IPS DF 6.9 (cell line): ENCODE measurements at places on chromosomes 4 and X.

GRCh38 chr4:136524039-136524438, 1008.3 kb downstream of the PCDH18 start:
- 0 out of 2 replicates have a peak, but pooled peaks cover 2% of the 10 kb centered on the region for H3K36me3 ChIP-seq
- H3K4me3 ChIP-seq: no peak overlapping the region

DNA sequence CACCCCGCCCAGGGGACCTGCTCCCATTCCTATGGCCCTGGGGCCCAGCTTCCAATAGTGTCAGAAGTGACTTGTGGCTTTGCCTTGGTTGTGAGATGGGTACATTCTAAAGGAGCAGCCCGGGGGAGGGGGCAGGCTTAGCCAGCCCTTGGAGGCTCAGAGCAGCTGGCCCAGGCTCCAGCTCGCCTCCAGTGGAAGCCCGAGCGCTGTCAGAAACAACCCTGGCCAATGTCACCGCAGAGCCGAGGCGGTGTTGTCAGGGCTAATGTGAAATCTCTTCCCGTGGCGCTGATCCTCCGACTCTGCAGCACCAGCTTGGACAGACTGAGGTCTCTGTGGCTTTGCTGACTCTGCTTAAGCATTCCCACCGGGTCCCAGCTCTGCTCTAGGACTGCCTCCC, 29.2 kb upstream of the ZNF81 start:
- no peak overlapping the region for H3K27ac ChIP-seq
- DNase-seq: no peak
- H3K27me3 ChIP-seq: no peaks in the 10 kb centered on the region
- 0 out of 2 replicates have a peak, but pooled peaks cover 3% of the 10 kb centered on the region for H3K4me1 ChIP-seq

DNA sequence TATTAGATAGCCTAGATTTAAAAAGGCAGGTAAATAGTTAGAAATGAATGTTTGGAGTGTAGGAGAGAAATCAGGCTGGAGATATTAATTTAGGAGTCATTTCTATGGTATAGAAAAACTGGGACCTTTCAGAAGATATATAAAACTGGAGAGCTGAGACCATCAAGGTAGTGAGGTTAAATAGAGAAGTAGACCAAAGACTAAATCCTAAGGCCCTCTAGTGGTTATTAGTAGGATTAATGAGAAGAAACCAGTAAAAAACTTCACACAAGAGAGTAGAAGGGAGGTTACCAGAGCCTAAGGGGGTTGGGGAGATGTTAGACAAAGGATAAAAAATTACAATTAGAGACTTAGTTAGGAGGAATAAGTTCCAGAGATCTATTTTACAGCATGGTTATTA, 351.0 kb upstream of the SPANXN1 start:
- no peak overlapping the region for H3K27ac ChIP-seq
- DNase-seq: no peak
- H3K4me3 ChIP-seq: no peak overlapping the region
- H3K36me3 ChIP-seq: no peaks in the 10 kb centered on the region
- no peaks in the 10 kb centered on the region for H3K27me3 ChIP-seq

- no peak overlapping the region for H3K4me3 ChIP-seq
- no peak for DNase-seq
- H3K27ac ChIP-seq: no peak overlapping the region
- H3K36me3 ChIP-seq: no peaks in the 10 kb centered on the region
- no peaks in the 10 kb centered on the region for H3K27me3 ChIP-seq
These were observed 888.4 kb upstream of the EPHA5 start for GRCh38 chr4:66558651-66559050.
